HFFc6 (cell line): ENCODE measurements at places on chromosomes 6 and 20. TPM values are rescaled to one million over a fixed set of nuclear protein-coding genes. Genes with fewer than 3 reads are reported as not detected.

GRCh38 chr6:382883-383810 lies 8.4 kb upstream of the IRF4 start:
- H3K4me3 ChIP-seq, result no peak overlapping the region
- DNase-seq, result no peak
- H3K27me3 ChIP-seq, result peaks cover 19% of the 10 kb centered on the region
- no peaks in the 10 kb centered on the region; the same call in 1 of the 2 replicates for H3K36me3 ChIP-seq
- H3K4me1 ChIP-seq, result no peaks in the 10 kb centered on the region

DNA sequence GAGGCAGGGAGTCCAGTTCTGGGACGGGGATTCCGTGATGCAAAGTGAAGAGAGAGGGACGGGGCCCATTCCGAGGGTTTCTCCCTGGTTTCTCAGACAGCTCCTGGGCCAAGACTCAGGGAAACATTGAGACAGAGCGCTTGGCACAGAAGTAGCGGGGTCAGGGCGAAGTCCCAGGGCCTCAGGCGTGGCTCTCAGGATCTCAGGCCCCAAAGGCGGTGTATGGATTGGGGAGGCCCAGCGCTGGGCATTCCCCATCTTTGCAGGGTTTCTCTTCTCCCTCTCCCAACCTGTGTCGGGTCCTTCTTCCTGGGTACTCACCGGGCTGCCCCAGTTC lies 35.9 kb upstream of the HLA-G start:
- H3K36me3 ChIP-seq, result no peaks in the 10 kb centered on the region
- H3K27me3 ChIP-seq, result peaks cover 18% of the 10 kb centered on the region
- DNase-seq, result no peak
- H3K27ac ChIP-seq, result no peak overlapping the region
- peak overlapping the region; percentile 73 for H3K4me3 ChIP-seq

- H3K4me3 ChIP-seq, result peak overlapping the region; percentile 85
- no peak overlapping the region for H3K27ac ChIP-seq
- H3K36me3 ChIP-seq, result no peaks in the 10 kb centered on the region
- DNase-seq, result no peak
- no peaks in the 10 kb centered on the region for H3K27me3 ChIP-seq
These were observed 1.9 kb downstream of the ZFAND3 start for GRCh38 chr6:37821446-37821845.

- no peaks in the 10 kb centered on the region for H3K36me3 ChIP-seq
- H3K4me1 ChIP-seq, result peaks cover 2% of the 10 kb centered on the region; the same call in 1 of the 2 replicates
- no peak for DNase-seq
These were observed 54.4 kb upstream of the SIRPG start for GRCh38 chr20:1711826-1712601.

DNA sequence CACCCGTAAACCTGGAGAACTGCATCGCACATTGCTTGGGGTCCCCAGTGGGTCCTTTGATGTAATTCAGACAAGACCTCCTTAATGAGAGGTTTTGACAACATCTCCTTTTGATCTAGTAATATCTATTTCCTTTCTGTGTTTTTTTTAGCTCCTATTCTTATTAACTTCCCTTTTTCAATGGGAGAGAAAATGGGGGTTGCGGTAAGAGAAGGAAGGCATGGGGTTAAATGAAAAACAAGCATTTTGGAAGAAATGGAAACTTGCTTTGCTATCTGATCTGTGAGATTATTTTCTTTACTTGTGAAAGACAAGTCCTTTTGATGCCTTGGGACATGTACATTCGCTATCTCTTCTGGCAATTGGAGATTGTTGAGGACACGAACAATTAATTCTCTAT lies 418.6 kb upstream of the MAN1A1 start:
- no peak overlapping the region for H3K4me3 ChIP-seq
- H3K27me3 ChIP-seq, result no peaks in the 10 kb centered on the region
- H3K27ac ChIP-seq, result no peak overlapping the region
- no peaks in the 10 kb centered on the region for H3K36me3 ChIP-seq
- H3K4me1 ChIP-seq, result no peaks in the 10 kb centered on the region
- no peak for DNase-seq

- H3K4me3 ChIP-seq, result peak overlapping the region; percentile 88
- peak; percentile 53 for DNase-seq
- no peaks in the 10 kb centered on the region for H3K36me3 ChIP-seq
- peaks cover 46% of the 10 kb centered on the region for H3K4me1 ChIP-seq
- H3K27ac ChIP-seq, result peak overlapping the region; percentile 94
These were observed 16.0 kb downstream of the HFE start for GRCh38 chr6:26103141-26103769.

The TTLL9 gene
- not detected in 3 replicates for total RNA-seq

The NNAT gene
- not detected in 3 replicates for total RNA-seq

DNA sequence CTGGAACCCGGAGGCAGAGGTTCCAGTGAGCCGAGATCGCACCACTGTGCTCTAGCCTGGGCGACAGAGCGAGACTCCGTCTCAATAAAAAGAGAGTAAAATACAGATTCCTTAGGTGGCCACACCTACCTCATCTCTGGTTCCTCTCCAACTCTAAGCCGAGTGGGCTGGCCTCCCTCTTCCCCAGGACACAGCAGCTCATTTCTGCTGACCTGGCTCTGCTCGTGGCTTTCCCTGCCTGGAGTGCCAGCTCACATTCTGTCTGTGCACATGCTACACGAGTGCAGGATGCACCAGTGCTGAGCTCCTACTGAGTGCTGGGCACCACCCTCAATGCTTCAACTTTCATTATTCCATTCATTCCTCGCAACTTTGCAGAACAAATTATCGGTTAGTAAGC lies 28.8 kb downstream of the EFCAB8 start:
- H3K27ac ChIP-seq, result no peak overlapping the region
- no peaks in the 10 kb centered on the region for H3K4me1 ChIP-seq
- no peak for DNase-seq
- H3K27me3 ChIP-seq, result peaks cover 24% of the 10 kb centered on the region
- H3K36me3 ChIP-seq, result no peaks in the 10 kb centered on the region
- H3K4me3 ChIP-seq, result no peak overlapping the region

GRCh38 chr20:63533388-63533787 lies 3.8 kb downstream of the PTK6 start:
- no peak overlapping the region for H3K27ac ChIP-seq
- H3K4me3 ChIP-seq, result no peak overlapping the region
- no peaks in the 10 kb centered on the region for H3K4me1 ChIP-seq
- H3K27me3 ChIP-seq, result no peaks in the 10 kb centered on the region
- H3K36me3 ChIP-seq, result no peaks in the 10 kb centered on the region

GRCh38 chr6:42138630-42139619 lies 3.5 kb downstream of the C6orf132 start:
- DNase-seq, result no peak
- H3K4me1 ChIP-seq, result peaks cover 59% of the 10 kb centered on the region
- H3K4me3 ChIP-seq, result no peak overlapping the region
- no peak overlapping the region; the same call in 1 of the 2 replicates for H3K27ac ChIP-seq
- H3K27me3 ChIP-seq, result no peaks in the 10 kb centered on the region; the same call in 1 of the 2 replicates
- no peaks in the 10 kb centered on the region for H3K36me3 ChIP-seq

- H3K4me1 ChIP-seq, result no peaks in the 10 kb centered on the region
- no peak overlapping the region for H3K27ac ChIP-seq
- no peak overlapping the region for H3K4me3 ChIP-seq
- H3K27me3 ChIP-seq, result no peaks in the 10 kb centered on the region
These were observed 156.9 kb downstream of the MAFB start for GRCh38 chr20:40532103-40532502.

- no peaks in the 10 kb centered on the region for H3K36me3 ChIP-seq
- no peak overlapping the region for H3K27ac ChIP-seq
- no peak for DNase-seq
- H3K4me3 ChIP-seq, result no peak overlapping the region
- no peaks in the 10 kb centered on the region; the same call in 1 of the 2 replicates for H3K27me3 ChIP-seq
These were observed 13.7 kb upstream of the LAMA4 start for GRCh38 chr6:112268019-112268418.

The RRBP1 gene
- total RNA-seq, result 293 to 321 TPM (median 316 TPM) in 3 replicates

DNA sequence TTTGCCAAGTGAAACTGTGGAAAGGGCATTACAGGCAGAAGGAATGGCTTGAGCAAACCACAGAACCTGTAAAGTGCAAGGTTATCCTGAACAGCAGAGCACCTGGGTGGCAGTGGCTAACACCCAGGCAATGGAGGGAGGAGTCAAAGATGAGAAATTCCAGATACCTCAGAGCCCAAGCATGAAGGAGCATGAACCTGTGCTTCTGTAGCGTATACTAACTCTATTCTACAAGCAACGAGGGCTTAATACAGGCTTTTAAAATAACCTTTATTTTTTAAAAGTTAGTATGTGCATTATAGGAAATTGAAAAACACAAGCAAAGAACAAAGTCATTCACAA lies 77.0 kb downstream of the CNBD2 start:
- peaks cover 51% of the 10 kb centered on the region for H3K36me3 ChIP-seq
- peaks cover 38% of the 10 kb centered on the region for H3K4me1 ChIP-seq
- no peak for DNase-seq
- peak overlapping the region; percentile 21; the same call in 1 of the 2 replicates for H3K4me3 ChIP-seq

GRCh38 chr20:14657266-14658005 lies 320.0 kb upstream of the FLRT3 start:
- no peaks in the 10 kb centered on the region for H3K36me3 ChIP-seq
- H3K4me3 ChIP-seq, result no peak overlapping the region
- H3K4me1 ChIP-seq, result no peaks in the 10 kb centered on the region
- no peaks in the 10 kb centered on the region for H3K27me3 ChIP-seq
- no peak for DNase-seq
- no peak overlapping the region for H3K27ac ChIP-seq

DNA sequence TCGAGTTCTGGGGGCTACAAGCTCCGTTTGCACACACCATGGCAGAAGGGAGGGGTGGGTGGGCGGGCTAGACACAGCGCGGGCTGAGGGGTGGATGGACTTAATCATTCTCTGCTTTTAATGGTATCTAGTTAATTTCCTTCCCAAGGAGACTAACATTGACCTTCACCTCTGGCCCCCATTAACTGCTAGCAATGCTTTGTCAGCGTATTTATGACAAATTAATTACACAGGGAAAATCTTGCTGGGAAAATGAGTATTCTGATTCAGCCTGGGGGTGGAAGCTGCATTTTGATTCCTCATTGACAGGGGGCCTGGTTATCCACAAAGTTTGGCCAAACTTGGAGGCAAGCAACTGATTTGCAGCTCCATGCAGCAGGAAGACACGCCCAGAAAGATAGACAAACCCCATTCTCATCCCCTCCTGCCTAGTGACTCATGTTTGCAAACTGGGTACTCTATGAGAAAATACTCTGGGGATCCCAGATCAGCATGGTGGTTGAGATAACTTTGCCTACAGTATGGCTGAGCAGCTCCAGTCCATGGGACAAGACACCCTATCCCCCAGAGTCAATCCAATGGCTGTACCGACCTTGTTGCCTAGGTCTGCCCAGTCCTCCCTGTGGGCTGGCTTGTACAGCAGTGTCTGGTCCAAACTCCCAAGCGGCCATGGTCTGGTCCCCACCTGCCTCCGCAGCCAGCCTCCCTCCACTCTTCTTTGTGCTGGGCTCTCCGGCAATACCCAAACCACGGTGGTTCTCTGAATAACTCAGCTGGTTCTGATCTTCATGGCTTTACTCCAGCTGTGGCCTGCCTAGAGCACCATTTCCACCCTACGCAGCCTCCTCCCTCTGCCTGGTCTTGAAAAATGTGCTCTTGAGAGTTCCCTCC lies 19.7 kb downstream of the ZBP1 start:
- no peak overlapping the region for H3K27ac ChIP-seq
- H3K4me1 ChIP-seq, result no peaks in the 10 kb centered on the region
- no peak for DNase-seq
- peaks cover 14% of the 10 kb centered on the region for H3K27me3 ChIP-seq
- H3K4me3 ChIP-seq, result no peak overlapping the region

The FNDC11 gene
- not detected in 3 replicates for total RNA-seq

The PTCRA gene
- not detected in 3 replicates for total RNA-seq

DNA sequence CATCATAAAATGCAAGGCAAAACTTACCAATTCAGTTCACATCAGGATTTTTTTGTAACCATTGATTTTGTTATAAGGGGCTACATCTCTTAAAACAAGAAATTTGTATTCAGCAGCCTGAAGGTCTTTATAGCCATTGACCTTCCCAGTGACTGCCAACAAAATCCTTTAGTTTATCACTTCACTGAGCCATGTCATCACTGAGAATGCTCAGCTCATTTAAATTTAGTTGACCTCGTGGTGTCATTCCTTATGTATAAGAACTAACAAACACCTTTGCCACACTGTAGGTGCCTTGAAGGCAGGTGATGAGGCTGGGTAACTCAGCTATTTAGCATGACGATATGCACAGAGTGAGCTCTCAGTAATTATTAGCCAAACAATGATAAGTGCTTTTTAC lies 77.7 kb downstream of the GRM1 start:
- no peak for DNase-seq
- H3K4me3 ChIP-seq, result no peak overlapping the region
- no peaks in the 10 kb centered on the region for H3K4me1 ChIP-seq
- no peak overlapping the region for H3K27ac ChIP-seq

DNA sequence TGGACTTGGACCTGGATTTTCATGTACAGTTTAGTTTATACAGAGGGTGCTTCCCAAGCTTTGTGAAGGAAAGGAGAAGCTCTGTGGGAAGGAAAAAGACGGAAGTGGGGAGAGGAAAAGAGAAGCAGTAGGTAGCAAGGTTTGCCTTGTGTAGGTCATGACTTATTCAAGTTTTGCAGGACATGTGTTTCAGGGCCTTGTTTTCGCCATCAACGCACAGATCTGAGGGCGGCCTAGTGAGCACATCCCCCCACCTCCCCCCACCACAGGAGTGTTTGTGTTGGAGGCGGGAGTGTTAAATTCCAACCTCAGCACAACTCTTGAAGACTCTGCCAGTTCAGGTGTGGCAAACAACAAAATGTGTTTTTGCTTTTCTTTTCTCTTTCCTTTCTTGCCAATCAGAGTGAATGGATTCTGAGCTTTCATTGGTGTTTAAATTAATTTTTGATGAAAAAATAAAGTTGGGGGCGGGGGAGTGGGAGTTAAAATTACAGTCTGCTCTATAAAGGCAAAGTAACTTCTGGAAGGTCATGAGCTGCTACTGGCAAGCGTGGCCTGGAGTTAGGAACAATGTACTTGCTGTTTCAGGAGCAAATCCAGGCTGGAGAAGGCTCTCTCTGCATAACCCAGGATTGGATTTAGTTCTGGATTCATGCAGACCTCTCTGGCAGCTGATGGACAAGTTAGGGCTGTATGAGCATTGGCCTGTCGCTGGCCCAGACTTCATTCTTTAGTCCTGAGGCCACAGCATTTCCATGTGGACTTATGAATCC lies 338.5 kb downstream of the CD83 start:
- H3K4me3 ChIP-seq, result no peak overlapping the region
- peaks cover 10% of the 10 kb centered on the region for H3K27me3 ChIP-seq
- H3K27ac ChIP-seq, result no peak overlapping the region
- no peak for DNase-seq
- peaks cover 27% of the 10 kb centered on the region for H3K4me1 ChIP-seq
